ENCODE measurements at places on chromosomes 2 and 18.

DNA sequence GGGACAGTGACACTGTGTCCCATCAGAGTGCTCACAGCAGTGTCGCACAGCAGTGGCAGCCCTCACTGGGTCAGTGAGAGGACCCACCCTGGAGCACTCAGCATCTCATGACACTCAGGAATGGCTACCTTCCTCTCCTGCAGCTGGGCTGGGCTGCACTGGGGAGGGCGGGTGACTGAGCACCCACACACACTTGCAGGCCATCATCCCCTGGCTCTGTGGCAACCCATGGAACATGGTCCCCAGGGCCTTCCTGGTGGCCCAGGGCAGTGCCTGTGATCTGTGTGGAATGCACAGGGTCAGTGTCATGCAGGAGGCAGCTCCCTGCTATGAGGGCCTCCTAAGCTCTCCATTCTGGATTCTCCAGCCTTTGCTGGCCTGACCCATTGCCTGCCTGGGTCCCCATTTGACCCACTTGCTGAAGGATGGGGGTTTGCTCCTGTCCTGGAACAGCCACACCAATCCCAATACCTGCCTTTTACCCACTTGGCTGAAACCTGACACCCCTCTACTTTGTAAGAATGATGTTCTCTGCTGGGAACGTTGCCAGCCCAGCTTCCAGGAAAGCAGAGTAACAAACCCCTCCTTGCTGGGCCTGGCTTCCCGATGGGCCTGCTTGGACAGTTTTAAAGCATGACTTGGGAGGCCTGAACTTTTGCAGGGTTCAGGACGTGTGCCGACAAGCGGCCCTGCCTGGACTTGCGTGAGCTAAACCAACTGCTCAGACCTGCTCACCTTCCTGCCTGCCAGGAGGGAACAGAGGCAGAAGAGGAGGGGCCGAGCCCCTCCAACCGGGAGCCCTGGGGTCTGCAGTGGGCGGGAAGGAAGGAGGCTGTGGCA lies 13.7 kb downstream of the HS6ST1 start:
- no peak for DNase-seq

DNA sequence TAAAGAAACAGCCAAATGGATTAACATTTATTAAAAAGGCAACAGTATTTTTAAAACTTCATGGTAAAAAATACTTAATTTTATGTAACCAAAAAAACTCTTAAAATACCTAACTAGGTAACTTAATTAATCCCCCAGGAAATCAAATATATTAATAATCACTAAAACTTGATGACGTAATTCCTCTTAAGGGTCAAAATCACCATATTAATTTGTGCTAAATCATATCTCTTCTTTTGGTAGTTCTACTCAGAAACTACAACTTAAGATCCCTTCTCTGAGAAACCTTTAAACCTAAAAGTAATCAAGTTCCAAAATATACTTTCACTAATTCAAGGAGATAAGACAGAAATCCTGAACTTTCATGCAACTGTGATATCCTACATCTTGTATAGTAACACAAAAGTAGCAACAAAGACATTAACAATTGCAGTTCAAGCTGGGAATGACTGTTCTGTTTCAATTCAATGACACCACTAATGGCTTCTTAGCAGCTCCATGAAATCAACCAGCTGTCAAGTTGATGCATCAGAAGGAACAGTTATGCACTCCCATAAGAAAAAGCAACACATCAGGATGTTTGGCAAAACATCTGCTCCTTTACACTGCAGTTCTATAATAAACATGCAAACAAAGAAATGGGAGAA lies 4.0 kb downstream of the BAZ2B start:
- DNase-seq: no peak

GRCh38 chr18:77004555-77005380 lies 127.8 kb downstream of the MBP start:
- DNase-seq: no peak

GRCh38 chr2:12514631-12515437 lies 201.9 kb upstream of the TRIB2 start:
- DNase-seq: no peak

GRCh38 chr2:54680397-54681041 lies 42.9 kb upstream of the EML6 start:
- DNase-seq: peak; percentile 28

DNA sequence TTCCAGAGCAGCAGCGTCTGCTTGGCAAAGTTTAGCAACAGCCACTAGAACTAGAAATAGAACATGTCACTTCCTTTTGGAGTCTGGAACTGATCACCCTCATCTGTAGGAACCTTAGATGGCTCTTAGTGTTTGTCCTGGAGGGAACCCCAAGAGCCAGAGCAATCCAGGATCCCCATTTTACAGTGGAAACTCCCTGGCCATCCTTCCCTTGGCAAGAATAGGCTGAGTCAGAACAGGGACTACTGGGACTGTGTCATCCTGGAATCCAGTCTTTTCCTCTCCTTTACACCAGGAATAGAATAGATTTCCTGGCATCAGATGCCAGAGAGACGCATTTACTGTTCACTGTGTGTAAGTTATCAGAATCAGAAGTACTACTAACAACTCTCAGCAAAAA lies 33.2 kb upstream of the GRHL1 start:
- DNase-seq: no peak

DNA sequence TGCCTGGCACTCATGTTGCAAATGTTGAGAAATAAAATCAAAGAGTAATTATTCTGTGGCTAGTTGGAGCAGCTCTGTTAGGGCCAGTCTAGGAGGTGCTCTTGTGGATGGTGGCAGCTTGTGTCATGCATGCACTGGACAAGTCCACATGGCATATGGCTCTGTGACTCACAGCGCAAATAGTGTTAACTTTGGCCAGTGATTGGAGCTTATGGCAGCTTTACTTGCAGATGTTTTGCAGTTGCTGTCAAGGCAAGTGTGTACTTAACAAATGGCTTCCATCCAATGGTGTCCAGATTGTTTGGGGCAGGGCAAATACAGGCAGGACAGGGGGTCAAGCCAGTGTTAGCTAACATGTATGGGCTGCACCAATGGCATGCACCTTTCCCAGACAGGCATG lies 26.1 kb upstream of the TMX3 start:
- no peak for DNase-seq

DNA sequence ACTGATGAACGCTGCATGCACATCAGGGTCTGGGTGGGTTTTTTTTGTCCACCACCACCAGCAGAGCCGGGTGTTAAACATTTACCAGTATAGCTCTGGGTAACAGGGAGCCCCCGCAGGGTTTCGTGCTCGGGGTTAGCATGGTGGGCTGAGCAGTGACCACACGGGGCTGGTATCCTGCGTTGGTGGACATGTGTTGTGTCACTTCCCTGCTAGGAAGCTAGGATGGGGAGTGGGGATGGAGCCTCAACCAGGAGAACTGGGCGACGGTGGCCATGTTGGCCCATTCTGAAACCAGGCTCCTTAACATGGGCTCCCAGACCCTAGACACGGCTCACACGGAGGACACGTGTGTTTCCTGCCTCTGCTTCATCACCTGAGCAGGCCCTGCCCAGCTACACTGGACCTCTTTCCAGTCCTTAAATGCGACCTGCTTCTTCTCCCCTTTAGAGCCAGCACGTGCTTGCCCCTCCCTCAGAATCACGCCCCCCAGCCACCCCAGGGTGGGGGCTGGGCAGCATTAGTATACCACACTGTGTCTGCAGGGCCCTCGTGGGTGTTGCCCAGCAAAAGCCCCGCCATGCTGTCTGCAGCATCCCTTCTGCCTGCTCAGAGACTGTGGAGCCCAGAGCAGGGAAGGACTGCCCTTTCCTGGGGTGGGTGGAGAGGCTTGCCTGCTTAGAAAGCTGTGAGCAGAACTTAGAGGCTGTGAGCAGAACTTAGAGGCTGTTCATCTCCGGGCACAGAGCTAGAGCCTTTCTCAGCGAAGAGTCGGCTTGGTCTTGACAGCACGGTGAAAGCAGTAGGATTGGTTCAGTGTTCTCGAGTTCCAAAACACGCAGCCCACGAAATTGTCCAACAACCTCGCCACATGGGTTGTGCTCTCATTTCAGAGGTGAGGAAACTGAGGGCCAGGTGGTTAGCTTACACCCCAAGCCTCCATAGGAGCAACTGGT lies 142.1 kb downstream of the KLHL29 start:
- DNase-seq: no peak

- DNase-seq: no peak
Measured at GRCh38 chr2:138274421-138275291, 226.9 kb upstream of the SPOPL start.

DNA sequence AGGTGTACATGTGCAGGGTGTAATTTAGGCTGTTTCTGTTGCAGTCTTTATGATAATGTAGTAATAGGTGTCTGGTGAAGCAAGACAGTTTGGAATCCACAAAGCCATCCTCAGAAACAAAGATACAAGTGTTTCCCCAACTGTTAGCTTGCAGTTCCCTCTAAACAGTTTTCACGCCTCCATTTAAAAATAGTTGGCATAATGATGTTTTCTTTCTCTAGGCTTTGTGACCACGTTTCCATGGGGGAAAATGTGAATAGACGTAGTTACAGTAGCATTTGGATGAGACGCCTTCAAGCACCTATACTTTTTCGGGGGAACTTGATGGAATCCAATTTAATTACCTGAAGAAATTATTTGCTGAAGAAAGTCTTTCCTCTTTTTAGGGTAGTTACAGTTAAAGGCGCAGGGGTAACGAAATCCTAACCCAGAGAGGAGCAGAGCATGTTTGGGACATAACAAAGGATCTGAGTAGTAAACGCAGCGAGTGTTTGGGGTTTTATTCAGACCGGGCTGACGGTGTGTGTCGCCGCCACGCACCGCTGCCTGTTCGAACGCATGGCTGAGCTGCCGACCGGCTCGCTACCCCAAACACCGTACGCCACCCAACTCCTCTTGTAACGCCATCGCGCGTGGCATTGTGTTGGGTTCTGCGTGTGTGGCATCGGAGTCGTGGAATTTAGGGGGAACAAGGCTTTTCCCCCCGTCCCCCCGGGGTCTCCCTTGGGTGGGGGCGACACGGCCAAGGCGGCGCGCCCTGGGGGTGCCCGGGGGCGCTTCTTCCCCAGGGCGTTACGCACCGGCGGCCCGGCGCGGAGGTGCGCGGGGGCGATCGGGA lies 681 bp upstream of the NRP2 start:
- no peak for DNase-seq

Measured in activated CD4-positive, alpha-beta T cell treated with anti-CD3 and anti-CD28 coated beads, Interleukin-2, amount 50 U/mL, for 24 hours (primary cell).